ENCODE measurements at places on chromosomes 16 and 17. TPM values are rescaled to one million over a fixed set of nuclear protein-coding genes. Genes with fewer than 3 reads are reported as not detected.
A peak's percentile ranks its signal among the peaks of the same experiment; 100 is the strongest.

Gene CEMP1
- 0.27 TPM for polyA plus RNA-seq

Gene NKIRAS2
- polyA plus RNA-seq = 53.9 TPM

Gene GJC1
- polyA plus RNA-seq = 20.8 TPM

Gene TEX19
- not detected for polyA plus RNA-seq

Gene HSF5
- 0.02 TPM for polyA plus RNA-seq

DNA sequence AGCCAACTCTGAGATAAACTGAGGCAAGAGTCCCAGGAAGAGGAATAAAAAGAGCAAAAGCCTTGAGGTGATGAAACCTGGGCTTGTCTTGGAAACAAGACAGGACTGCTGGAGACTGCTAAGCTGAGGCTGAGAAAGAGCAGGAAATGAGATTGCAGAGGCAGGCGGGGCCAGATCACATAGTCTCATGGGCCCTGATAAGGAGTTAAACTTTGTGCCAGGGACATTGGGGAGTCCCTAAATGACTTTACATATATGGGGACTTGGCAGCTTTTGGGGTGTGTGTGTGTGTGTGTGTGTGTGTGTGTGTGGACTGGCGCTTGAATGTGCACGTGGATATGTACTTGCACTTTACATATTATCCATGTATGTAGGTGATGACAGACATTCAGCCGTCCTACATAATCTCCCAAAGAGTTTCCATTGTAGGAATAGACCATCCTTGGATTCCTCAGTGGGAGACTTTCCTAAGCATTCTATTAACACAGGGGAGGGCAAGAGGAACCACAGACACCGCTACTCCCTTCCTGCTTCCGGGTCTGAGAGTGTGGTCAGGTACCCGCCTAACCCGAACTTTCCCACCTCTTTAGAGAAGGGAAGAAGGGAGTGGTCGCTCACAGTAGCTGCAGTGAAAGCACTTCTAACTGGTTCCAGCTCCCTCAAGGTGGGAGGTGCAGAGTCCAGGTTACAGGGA, 123.1 kb downstream of the LYRM1 start:
- DNase-seq = peak; percentile 75

GRCh38 chr17:13437966-13438779, 163.6 kb downstream of the HS3ST3A1 start:
- no peak for DNase-seq

DNA sequence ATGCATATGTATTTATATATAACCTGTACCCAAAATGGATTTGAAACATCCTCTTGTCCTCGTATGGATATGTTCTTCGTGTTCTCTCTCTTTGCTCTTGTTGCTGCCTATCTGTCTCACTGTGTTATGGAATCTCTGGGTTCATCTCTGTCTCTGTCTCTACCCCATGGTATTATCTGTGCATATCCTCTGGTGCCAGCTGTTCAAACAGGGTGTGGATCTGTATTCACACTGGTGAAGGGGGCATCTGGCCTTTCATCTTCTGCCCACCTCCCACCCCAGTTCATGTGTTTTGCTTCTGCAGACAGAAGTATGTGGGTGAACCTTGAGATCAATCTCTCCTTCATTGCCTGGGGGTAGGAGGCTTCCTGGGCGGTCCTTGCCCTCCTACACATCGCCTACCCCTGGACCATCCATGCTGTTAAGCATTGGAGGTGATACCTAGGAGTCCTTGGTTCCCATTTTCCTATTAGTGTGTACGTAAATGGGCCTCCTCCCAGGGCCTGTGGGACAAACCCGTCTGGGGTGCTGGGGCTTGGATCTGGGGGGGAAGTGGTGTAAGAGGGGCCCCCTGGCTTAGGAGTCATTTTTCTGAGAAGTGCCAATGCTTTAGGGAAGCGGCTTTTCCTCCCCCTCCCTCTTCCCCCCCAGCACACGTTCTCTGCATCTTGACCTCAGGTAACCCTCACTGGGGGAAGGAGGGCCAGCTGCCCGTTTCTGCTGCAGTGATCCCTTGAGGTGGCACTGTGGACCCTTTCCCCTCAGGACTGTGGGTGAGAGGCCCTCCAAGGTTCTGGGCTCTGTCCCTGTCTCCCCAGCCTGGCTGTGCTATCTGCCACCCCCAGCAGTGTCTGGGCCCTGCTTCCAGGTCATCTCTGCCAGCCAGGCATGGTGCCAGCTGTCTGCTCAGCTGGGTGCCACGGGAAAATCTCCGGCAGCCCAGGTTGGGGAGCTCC, 21.1 kb downstream of the RARA start:
- peak; percentile 90 for DNase-seq

DNA sequence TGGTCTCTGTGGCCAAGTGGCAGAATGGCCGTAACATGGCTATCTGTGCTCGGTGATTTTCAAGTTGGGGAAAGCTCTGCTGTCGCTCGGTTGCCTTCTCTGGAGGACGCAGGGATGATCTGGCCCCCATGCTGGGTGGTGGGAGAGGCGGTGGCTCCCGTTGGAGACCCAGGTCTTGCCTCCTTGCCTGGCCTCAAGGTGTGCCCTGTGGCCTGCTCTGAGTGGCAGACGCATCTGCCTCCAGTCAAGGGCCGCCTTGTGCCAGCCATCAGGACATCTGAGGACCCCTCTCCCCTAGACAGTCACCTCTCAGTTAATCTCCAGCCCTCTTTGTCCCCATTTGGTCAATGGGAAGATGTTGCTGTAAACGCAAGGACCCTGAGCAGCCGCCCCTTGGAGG, 165.9 kb downstream of the CCDC182 start:
- no peak for DNase-seq

GRCh38 chr17:173166-173911, 8.1 kb downstream of the DOC2B start:
- no peak for DNase-seq

DNA sequence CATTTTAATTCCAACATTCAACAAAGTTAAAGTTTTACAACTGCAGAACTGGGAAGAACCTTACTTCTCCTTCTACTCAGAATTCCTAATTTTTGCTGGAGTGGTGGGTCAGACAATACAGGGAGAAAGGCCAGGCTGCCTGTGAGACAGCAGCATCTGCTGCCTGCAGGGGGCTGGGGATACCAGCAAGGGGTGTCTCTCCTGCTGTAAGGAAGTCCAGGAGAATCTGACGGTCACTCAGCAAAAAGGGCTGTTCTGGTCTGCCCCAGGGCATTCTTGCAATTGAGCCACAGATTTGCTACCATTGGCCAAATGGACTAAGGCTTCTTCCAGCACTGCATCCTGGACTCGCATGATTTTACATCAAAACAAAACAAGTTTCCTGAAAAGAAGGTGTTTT, 426.6 kb upstream of the CDH11 start:
- DNase-seq = no peak

All from right cardiac atrium (tissue), 5 donors.